ENCODE measurements at places on chromosomes 4 and X.

- DNase-seq: no peak
Measured at GRCh38 chr4:74057588-74057987, 19.1 kb upstream of the CXCL3 start.

DNA sequence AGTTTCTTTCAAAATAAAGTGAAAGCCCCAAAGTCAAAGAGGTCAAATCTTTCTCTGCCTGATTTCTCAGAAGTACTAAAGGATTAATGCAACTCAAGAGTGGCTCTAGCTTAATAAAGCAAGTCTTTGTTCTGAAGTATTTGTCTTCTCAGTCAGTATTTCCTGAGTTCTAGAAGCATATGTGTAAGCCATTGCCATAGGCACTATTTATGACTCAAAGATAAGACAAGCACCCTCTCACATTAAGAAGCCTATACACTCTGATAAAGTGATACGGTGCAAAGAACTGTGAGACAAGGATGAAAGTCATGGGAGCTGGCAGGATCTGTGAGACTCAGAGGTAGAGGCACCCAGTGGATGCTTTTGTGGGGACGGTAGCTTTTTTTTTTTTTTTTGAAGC, 60.9 kb downstream of the AASDH start:
- DNase-seq: no peak

GRCh38 chr4:163251204-163251603, 81.2 kb downstream of the NPY1R start:
- DNase-seq: no peak

DNA sequence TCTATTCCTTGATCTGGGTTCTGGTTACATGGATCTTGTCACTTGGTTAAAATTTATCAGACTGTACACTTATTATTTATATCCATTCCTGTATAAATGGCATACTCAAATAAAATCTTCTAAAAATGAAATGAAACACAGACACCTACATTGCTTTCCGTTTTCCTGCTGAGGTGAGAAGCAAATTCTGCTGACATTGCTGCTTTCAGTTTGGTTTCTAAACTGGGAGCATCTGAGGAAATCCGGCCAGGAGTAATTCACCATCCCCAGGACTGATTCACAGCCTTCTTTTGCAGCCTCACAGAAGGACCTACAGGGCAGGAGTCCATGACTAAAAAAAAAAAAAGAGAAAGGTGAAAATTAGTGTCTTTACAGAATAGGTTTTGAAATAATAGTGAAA, 93.6 kb downstream of the CORIN start:
- no peak for DNase-seq

GRCh38 chrX:5242091-5242790, 986.4 kb downstream of the NLGN4X start:
- DNase-seq: no peak

- no peak for DNase-seq
Measured at GRCh38 chr4:82044141-82044993, 329.4 kb downstream of the HNRNPD start.

DNA sequence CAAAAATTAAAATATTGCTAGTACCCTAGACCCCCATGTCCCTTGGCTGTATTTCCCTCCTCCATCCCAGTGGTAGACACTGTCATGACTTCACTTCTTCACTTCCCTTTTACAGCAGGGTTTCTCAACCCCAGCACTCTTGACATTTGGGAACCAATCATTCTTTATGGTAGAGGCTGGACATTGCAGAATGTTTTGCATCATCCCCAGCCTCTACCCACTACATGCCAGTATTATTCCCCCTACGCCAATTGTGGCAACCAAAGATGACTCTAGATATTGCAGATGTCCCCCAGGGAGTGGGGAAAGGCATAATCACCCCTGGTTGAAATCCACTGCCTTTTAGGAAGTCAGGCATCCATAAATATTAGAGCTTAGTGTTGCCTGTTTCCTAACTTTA, 138.6 kb downstream of the AMELX start:
- DNase-seq: no peak

All from fibroblast of skin of left biceps (primary cell).